RPMI7951 (cell line): ENCODE measurements at places on chromosomes 6 and 20. TPM values are rescaled to one million over a fixed set of nuclear protein-coding genes. Genes with fewer than 3 reads are reported as not detected.
A peak's percentile ranks its signal among the peaks of the same experiment; 100 is the strongest.

DNA sequence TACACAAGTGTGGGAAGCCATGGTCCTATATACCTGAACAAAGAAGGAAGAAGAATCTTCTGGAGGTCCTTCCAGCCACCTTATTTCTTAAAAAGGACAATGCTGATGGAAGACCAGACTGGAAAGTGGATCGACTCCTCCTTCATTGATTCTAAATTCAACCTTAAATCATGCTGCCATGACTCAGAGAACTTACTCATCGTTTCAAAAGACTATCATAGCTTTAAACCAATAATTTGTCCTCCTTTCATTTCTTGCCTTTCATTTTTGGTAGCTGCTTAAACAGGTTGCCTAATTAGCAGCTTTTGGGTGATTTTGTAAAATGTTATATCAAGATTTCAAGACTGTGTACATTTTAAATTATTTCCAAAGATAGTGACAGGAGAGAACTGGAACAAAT is 60.8 kb downstream of the RTN4IP1 start:
- no peak for DNase-seq

GRCh38 chr6:16322666-16323312 is 84.4 kb downstream of the GMPR start:
- peak; percentile 90 for DNase-seq

GRCh38 chr20:13788167-13788834 is 3.5 kb downstream of the NDUFAF5 start:
- DNase-seq, result peak; percentile 59

GRCh38 chr6:101150226-101150625 is 243.3 kb upstream of the GRIK2 start:
- DNase-seq, result no peak

DNA sequence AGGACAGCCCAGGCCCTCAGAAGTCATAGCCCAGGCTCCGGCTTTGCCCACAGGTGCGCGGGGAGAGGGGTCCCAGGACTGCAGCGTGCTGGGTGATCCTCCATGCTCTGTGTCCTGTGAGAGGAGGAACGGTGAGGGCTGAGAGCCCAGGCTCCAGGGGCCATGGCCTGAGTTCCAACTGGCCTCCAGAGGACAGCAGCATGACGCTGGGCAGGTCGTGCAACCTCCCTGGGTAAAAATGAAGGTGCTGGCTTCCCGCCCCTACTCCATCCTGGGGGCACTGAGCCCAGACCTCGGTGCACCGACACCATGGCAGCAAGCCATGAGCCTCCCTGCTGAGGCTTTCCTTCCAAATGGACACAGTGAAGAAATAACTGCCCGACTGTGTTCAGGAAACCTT is 305.4 kb downstream of the TAF4 start:
- DNase-seq, result no peak

- no peak for DNase-seq
Observed at GRCh38 chr6:143929975-143930374, 65.7 kb downstream of the ZC2HC1B start.

GRCh38 chr6:137950581-137950980 is 83.5 kb downstream of the TNFAIP3 start:
- no peak for DNase-seq

DNA sequence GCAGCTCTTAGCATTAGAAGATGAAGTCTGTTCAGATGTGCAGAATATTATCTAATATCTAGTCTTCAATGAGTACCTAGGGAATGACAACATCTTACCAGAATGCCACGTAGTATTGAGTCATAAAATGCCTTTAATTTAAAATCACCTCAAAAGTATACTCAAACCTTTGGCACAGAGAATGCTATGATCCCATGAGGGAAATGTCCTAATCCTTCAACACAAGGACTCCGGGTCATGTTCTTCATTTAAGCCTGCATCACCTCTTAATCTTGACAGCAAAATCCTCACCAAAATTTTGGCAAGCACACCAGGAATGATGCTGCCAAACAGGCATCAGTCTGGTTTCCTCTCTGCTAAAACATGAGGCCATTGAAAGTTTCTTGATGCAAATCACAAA is 23.6 kb upstream of the MARCKS start:
- peak; percentile 36 for DNase-seq

The CRISP3 gene
- total RNA-seq, result not detected in 2 replicates

DNA sequence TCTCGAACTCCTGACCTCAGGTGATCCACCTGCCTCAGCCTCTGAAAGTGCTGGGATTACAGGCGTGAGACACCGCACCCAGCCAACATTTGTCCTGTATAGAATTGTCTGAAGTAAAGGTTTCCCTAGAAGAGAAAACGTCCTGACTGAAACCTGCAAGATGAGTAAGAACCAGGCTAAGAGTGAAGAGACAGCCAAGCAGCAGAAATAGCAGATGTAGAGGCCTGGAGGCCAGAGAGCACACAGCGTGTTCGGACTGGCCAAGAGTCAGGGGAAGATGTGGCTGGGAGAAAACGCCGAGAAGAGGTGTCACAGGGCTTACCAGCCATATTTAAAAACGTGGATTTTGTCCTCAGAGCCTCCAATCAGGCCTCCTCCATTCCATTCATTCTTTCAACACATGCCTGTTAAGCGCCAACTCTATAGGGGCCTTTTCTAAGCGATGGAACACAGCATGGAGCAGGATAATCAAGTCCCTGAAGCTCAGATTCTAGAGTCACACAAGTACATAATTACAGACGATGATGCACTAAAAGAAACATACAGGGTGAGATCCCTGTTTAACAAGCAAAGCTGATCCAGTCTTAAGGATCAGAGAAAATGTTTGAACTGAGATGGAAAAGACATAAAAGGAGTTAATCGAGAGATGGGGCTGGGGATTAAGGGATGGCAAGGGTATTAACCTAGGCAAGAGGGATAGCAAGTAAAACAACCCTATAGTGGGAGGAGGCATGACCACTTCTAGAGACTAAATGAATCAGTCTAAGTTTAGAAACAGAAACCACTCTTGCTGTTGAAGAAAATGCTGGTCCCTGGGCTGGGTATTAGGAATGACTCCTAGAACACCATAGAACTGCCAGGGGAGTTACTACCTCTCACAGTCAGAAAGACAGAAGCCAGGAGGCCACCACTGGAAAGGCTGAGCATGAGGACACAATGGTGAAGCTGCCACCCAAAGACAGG is 4.8 kb downstream of the ZCCHC3 start:
- no peak for DNase-seq

GRCh38 chr6:131293472-131293911 is 158.2 kb downstream of the AKAP7 start:
- no peak for DNase-seq

- peak; percentile 22 for DNase-seq
Observed at GRCh38 chr6:78436335-78436734, 431.0 kb upstream of the IRAK1BP1 start.

- no peak for DNase-seq
Observed at GRCh38 chr6:4853782-4854511, 77.7 kb downstream of the CDYL start.

The ZNF391 gene
- 2.5 and 3.7 TPM in 2 replicates for total RNA-seq

GRCh38 chr6:33123181-33123580 is 47.4 kb downstream of the HLA-DPB1 start:
- DNase-seq, result no peak

The TREM2 gene
- total RNA-seq, result 0.39 TPM in 1 of 2 replicates, not detected in the other

GRCh38 chr6:31525932-31526591 is 2.7 kb upstream of the MCCD1 start:
- no peak for DNase-seq

- DNase-seq, result peak; percentile 16
Observed at GRCh38 chr6:20789162-20789561, 254.9 kb downstream of the CDKAL1 start.

DNA sequence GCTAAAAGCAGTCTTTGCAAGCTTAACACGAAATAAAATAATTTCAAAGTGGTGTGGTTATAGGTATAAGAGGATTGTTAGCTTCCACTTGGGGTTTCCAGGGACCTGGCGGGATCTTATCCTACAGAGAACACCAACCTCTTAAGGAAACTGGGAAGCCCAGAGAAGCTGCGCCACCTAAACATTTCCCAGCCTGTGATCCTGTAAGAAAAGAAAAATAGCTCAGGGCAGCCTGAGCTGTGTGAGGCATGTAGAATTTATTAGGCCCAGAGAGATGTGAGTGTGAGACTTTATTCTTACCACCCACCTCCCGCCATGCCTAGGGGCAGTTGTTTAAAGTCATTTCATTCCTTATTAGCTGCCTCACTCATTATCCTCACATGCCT is 54.1 kb downstream of the CCN2 start:
- DNase-seq, result no peak

DNA sequence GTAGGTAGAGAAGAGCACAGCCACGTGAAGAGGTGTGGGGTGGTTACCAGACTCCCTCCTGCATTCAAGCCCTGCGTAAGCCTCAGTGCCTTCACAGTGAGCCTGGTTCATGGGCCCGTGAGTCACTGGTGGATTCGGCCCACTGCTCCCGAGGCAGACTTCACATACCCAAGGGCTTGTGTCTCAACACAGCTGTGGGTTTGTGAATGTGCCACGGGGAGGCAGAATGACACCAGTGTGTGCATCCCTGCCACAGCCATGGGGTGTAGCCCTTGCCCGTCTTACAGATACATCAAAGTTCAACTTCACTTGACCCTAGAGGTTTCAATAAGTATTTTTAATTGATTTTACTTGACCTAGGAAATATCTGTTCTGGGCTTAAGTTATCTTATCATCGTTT is 108.5 kb downstream of the MAP3K4 start:
- no peak for DNase-seq

The FOXQ1 gene
- total RNA-seq, result not detected in 2 replicates

DNA sequence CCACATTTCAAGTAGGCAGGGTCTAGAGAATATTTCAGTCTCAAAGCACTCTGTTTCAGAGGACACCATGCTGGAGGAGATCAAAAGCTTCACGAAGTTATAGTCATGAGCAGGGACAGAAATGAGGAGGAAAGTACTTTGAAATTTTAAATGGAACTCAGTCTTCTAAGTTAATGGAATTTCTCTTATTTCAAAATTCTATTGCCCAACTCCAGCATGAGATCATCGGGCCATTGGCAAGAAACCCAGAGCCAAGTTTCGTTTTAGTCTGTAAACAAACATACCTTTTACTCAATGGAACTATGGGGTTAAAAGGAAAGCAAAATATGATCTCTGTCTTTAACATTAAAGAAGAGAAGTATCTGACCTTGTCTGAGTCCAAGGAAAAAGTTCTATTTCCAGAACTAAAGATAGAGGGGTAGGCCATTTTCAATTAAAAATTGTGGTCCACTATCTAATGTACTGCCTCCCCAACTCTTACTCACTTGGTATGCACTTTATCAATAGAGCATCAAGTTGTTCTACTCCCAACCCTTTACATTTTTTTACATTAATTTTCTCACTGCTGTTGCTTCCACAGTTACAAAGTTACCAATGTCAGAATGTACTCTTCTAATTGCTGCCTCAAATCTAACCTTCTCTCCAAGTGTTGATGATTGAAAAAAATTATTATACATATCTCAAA is 235.3 kb upstream of the NRSN1 start:
- DNase-seq, result no peak

DNA sequence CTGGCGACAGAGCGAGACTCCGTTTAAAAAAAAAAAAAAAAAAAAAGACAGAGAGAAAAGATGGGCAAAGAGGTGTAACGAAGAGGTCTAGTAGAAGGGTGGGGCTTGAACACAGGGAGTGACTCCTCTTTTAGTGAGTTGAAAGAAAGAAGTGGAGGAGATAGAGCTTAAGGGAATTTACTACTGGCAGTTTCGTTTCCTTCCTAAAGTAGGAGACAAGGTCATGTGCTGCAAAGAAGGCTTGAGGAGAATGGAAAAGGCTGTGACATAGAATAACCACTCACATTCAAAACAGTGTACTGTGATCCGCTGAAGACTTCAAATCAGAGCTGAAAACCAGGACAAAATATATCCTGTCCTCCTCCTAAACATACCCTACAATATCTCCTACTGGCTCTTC is 63.8 kb upstream of the EIF2S2 start:
- no peak for DNase-seq

GRCh38 chr6:158255275-158255988 is 56.8 kb upstream of the TULP4 start:
- no peak for DNase-seq

DNA sequence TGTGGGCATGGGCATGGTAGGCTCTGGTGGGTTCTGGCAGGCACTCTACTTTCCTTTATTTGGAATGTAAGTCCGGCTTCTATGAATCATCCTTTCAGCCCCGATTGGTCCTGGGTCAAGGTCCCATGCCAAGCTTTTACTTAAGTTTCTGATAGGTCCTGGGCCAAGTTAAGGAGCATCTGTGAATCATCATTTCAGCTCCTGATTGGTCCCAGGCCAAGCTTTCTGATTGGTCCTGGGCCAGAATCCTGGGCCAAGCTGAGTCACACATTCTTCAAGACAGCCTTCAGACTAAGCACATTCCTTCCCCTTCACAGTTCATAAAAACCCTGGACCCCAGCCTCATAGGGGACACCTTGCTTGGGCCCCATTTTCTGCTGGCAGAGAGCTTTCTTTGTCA is 231.0 kb upstream of the EYS start:
- DNase-seq, result peak; percentile 1

GRCh38 chr6:152981989-152982903 is 595 bp downstream of the FBXO5 start:
- DNase-seq, result no peak

DNA sequence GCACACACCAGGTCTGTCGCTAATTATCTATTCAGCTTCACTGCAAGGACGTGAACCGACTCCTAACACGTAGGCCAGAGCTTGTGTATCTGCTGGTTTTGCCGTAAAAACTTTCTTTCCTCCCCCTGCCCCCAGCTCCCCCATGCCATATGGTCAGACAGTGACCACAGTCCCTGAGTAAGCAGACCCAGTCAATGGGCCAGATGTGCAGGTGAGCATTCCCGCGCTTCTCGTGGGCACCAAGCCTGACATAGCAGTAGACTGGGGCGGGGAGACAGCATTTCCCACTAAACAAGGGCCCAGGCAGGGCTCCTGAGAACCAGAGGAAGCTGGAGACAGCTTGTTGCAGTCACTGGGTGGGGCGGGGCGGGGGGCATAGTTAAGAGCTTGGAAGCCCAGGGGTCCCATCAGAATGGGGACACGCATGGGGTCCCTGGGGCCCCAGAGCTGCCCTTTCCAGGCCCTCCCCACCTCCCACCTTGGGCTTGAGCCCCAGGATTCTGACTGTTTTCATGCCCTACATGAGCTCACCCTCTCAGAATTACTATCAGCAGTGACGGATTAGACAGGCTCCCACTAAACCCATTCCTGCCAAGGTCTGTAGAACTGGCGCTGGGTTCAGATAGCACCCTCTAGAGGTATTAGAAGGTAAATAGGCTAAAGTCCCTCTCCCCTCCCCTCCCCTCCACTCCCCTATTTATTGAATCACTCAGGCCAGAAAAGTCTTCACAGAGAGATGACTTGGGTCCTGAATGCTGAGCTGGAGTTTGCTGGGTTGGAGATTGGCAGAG is 51.8 kb downstream of the CDH26 start:
- DNase-seq, result no peak

GRCh38 chr20:24164360-24164759 is 175.8 kb upstream of the GGTLC1 start:
- DNase-seq, result peak; percentile 51

DNA sequence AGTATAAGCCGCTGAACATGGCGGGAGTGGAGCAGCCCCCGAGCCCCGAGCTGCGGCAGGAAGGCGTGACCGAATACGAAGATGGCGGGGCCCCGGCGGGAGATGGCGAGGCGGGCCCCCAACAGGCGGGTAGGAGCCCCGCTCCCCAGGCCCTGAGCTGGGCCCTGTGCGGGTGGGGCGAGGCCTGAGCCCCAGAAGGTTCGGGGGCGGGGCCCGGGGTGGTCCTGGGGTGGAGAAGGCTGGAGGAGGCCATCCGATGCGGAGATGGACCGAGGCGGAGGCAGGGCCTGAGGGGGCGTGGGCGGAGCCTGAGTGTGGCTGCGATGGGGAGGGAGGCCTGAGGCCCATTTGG is 7.1 kb downstream of the L3MBTL1 start:
- DNase-seq, result peak; percentile 22

GRCh38 chr6:72783666-72784065 is 161.8 kb downstream of the KCNQ5 start:
- DNase-seq, result no peak
